NCI-H510A (cell line): ENCODE measurements at places on chromosomes 12 and 14.
A peak's percentile ranks its signal among the peaks of the same experiment; 100 is the strongest.

- DNase-seq, result no peak
Observed at GRCh38 chr12:103494051-103494733, 1.6 kb downstream of the C12orf42 start.

DNA sequence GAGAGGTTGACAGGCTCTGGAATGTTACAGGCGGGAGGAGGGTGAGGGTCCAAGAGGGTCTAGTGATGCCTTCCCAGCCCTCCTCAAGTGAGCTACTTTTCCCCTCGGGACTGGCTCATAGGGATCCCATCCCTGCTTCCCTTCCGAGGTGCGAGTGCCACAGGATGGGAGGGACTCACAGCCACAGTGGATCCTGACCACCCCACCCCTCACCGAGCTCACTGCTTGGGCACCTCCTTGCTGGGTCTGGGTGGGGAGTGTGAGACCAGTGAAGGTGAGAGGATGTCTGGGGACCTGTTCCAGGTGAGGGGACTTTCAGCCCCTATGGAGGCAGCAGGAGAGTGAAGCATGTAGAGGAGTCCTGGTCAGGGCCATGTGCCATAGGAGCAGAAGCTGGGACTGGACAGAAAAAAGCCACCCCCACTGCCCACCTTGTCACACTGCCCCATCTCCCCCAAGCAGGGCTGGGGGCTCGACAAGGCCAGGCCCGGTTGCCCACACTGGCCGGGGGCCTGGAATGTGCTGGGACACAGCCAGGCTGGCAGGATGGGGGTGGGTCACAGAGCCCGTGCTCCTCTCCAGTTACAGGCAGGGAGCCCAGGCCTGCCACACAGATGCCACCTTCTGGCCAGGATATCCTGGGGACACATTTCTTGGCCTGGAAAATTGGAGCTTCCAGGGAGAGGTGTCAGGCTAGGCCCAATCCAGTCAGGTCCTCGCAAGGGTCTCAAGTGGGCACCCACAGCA, 1.7 kb upstream of the TNS2 start:
- peak; percentile 48 for DNase-seq

GRCh38 chr12:52197371-52198231, 5.8 kb upstream of the KRT80 start:
- no peak for DNase-seq

- DNase-seq, result no peak
Observed at GRCh38 chr14:47262801-47263200, 412.6 kb downstream of the MDGA2 start.

GRCh38 chr12:123828854-123829547, 66.9 kb downstream of the DNAH10 start:
- DNase-seq, result no peak

GRCh38 chr12:123807670-123808069, 45.6 kb downstream of the DNAH10 start:
- peak; percentile 44 for DNase-seq

DNA sequence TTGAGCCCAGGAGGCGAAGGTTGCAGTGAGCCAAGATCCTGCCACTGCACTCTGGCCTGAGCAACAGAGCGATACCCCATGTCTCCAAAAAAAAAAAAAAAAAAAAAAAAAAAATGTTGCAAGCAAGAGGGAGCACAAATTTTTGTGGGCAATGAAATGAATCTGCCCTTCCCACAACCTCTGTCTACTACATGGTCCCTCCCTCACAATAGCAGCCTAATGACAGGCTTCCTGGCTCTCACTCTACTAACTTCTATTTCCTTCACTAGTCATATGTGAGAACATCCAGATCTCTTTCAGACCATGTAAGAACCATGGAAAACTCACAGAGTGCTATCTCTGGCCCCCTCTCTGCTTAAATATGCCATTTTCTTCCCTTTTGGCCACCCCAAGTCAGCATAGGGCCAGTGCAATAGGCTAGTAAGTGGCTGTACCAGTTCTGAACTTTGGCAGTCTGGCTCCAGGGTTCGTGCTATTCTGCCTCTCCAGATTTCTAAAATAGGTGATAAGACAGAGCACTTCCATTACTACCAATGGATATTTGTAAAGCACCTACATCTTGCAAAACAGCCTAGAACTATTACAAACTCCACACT, 7.1 kb downstream of the OSBPL8 start:
- no peak for DNase-seq

- DNase-seq, result no peak
Observed at GRCh38 chr14:104868811-104869572, 3.9 kb downstream of the CEP170B start.

GRCh38 chr12:38761111-38761510, 144.3 kb downstream of the CPNE8 start:
- no peak for DNase-seq

DNA sequence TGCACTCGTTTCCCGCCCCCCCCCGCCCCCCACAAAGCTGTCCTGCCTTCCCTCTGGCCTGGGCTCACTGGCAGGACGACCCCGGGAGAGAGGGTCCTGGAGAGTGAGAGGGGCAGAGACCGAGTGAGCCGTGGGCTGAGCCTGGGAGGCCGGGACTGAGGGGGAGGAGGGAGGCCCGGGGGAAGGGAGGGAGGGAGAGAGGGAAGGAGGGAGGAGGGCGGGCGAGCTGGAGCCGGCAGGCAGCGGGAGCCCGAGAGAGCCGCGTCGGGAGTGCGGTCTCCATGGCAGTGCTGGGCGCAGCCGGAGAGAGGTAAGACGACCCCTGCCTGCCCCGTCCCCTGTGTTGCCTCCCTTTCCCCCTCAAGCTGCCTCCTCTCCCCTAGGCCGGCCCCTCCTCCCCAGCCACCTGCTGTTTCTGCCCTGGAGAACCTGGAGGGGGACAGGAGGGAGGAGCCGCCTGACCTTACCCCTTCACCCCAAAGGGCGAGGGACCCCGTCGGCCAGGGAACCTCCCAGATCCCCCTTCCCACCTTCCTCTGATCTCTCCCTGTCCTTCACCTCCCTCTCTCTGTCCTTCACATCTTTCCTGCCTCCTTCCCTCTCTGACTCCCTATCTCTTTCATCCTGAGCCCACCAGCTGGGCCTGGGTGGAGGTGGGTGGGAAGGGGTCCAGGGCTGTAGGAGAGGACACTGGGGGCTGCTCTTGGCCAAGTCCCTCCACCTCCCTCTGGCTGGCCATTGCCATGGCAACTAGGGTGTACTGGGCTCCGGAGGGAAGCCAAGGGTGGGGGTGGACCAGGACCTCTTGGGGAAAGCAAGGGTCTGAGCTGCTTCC, at the start of gene GPR162:
Gene GPR162, plus strand, starts transcription at position 231 of the 835 bp plus-strand sequence. CDS start 2,078 bp downstream, outside the sequence.
- DNase-seq, result no peak

DNA sequence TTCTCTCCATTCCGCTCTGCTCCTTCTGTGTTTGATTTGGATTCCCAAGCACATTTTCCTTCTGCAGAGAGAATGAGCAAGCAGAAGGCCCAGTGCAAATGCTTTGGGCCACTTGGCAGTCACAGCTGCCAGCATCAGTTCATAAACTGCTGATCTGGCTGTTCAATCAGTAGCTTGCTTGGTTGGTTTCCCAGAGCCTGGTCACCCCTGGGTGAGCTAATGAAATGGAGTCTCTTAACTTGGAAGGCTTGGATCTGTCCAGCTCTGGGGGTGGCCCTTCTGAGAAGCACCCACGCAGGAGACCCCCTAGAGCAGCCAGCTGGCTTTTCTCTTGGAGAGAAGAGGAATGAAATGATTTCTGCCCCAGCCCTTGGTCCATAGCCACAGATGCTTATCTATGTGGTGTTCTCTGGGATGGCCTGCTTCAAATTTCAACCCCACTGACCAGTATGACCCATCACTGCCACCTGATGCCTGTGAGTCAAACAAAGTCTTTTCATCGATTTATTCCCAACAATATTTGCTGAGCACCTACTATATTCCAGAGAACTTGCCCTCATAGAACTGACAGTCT, 30.3 kb downstream of the FAIM2 start:
- no peak for DNase-seq
